Suppressor macrophage treated with lipopolysaccharide for 1 hour (primary cell): ENCODE measurements at places on chromosomes 6 and 20.

DNA sequence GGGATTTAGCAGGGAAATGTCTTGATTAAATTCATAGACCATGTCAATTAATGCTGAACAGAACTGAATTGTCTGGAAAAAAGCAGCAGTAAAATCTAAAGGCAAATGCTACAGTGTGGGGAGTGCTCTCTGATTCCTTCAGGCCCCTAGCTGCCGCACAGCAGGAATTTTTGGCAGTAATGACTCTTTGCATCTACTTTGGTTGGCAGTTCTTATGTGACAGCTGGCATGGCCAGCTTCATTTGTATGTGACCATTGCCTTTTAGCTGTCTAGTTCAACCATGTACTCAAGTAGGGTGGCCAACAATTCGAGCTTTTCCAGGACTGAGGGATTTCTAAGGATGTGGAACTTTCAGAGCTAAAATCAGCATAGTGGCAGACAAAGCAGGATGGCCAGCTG, 499.1 kb upstream of the MAN1A1 start:
- no peak for DNase-seq

DNA sequence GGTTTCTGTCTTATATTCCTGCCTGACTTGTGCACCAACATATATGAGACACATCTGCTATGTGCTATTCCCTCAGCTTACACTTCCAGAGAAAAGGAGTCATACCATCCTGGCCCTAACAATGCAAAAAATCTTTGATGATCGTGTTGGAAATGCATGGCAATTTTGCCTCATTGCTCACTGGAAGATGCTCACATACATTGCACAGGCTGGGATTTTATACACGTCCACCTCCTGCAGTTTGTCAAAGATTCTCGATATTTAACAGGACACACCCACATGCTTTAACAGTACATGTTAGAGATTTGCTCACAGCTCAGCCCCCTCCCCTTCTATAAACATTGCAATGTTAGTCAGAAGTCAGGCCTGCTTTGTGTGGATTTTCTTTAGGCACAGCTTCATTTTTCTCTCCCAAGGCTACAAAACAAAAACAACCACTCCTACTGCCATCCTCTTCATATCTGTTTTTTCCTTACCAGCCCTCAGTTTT, 66.1 kb downstream of the ADGB start:
- DNase-seq = no peak

DNA sequence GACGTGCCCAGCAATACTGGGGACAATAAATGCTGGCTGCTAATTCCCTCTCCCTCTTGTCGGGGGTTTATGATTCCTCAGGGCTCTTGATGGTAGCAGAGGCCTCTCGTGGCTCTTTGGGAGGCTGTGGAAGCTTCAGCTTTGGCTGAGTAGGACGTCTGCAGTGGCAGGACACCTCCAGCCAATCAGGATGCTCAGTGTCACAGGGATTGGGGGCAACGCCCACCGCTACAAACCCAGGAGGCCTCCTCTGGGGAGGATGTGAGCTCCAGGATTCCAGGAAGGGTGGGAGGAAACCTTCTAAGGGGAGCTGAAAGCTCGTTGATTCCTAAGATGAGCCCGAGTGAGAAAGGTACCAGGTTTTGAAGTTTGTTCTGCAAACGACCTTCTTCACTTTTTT, 19.4 kb downstream of the RSPO4 start:
- no peak for DNase-seq

GRCh38 chr6:75755704-75756103, 6.7 kb downstream of the MYO6 start:
- DNase-seq = no peak
